Endothelial cell of umbilical vein (primary cell): ENCODE measurements at places on chromosomes 16 and 17. TPM values are rescaled to one million over a fixed set of nuclear protein-coding genes. Genes with fewer than 3 reads are reported as not detected.
A peak's percentile ranks its signal among the peaks of the same experiment; 100 is the strongest.

DNA sequence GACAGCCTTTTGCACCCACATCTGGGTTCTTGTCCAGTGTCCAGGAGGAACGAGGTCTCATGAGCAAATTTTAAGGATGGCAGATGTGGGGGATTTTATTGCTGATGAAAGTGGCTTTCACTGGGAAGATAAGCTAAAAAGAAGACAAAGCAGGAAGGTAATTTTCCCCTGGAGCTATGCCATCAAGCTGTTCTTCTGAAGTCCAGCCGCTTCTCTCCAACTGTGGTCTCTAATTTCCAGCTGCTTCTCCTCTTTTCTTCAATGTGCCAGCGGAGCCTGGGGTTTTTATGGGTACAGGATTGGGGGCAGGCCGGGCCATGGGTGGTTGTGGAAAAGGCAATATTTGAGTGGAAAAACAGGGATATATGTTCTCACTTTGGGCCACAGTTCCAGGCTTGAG lies 430.8 kb downstream of the WWOX start:
- DNase-seq = no peak

DNA sequence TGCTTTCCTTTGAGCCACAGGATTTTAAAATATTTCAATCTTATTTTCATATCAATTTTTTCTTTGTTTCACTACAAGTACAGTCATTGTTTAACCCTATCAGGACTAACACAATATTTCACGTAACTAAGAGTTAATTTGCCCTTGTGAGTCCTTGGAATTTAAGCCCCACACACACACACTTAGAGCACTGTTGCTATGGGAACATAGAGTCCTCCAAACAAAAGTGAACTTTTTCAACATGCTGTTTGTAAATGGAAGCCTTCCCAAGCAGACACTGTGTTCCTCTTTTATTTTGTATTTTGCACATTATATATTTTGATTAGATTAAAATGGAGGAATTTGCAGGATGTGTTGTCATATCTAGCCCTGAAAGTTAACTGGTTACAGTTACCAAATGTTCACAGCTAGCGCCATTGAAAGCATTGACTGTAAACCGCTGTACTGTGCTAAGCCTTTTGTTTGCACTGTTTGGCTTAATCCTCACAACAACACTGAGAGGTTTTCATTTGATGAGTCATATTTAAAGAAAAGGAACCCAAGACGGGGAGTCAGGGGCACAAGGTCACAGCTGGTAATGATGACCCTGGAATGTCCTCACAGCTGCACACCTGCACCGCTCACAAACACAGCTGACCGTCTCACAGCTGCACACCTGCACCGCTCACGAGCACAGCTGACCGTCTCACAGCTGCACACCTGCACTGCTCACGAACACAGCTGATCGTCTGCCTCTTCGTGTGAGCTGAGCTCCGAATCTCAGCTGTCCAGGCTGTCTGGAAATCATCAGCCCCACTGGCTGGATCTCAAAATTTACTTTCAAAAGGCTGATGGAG lies 6.3 kb downstream of the HSBP1 start:
- peak; percentile 70 for DNase-seq

The KRTAP4-6 gene
- not detected in 2 replicates for total RNA-seq

The GJD3 gene
- total RNA-seq = 0.39 and 0.40 TPM in 2 replicates

The CCL17 gene
- total RNA-seq = not detected in 2 replicates
